ENCODE measurements at places on chromosomes 11 and 22.

DNA sequence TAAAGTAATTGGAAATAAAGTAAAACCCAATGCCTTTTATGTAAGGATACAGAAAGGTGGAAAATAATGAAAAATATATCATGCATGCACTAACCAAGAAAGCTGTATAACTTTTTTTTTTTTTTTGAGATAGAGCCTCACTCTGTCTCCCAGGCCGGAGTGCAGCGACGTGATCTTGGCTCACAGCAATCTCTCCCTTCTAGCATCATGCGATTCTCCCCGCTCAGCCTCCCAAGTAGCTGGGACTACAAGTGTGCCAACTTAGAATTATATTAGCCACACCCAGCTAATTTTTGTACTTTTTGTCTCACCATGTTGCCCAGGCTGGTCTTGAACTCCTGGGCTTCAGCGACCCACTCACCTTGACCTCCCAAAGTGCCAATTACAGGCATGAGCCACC, 4.5 kb downstream of the GGT5 start:
- DNase-seq = no peak

GRCh38 chr11:13008061-13008435, 1.1 kb upstream of the RASSF10 start:
- no peak for DNase-seq

DNA sequence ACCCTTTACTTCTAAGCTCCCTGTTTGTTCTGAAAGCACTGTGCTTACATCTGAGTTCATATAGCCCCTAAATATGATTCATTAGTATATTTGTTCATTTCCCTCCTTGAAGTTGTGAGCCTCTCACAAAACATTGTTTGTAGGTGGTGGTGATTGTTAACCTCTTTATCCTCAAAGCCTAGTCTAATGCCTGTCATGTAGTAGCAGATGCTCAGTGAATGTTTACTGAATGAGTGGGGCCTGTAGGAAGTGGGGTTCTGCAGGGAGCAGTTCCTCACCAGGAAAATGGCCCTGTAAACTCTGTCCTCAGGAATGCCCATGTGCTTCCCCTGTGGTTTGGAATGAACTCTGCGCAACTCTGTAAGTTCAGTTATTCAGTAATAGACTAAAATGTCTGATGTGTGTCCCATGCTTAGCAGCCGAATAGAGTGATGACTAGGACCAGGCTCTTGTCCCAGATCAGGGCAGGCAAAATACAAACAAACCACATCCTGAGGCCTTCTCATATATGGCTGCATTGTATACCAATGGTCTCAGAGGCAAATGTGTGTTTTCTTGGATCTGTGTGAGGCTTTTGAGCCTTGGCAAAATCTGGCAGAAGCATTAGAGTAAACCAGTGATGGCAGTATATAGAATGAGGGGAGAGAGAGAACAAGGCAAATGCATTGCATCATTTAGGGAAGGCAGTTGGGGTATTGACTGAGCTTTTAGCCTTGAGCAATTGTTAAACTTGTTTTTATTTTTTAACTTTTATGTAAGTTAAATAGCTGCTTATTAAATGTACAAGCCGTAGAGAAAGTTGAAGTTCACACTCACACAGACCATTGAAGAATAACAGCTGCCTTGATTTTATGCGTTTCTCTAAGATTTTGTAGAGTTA, 91.4 kb upstream of the BIRC3 start:
- no peak for DNase-seq

DNA sequence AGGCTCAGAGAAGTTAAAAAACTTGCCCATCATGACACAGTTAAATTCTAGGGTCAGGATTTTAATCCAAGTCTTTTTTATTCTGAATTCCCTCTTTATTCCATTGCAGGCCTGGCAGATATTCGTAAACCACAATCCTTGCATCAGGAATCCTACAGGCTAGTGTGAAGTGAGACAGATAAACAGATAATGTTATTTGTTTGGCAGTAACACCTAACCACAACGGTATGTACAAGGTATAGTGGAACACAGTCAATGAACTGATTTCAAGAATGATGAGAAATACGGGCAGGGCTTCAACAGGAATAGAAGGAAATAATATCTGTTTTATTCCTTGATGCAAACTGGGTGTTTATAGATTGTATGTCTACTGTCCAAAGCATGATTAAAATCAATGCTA, 32.0 kb upstream of the NARS2 start:
- DNase-seq = no peak

GRCh38 chr11:22581354-22582150, 44.1 kb downstream of the FANCF start:
- no peak for DNase-seq

DNA sequence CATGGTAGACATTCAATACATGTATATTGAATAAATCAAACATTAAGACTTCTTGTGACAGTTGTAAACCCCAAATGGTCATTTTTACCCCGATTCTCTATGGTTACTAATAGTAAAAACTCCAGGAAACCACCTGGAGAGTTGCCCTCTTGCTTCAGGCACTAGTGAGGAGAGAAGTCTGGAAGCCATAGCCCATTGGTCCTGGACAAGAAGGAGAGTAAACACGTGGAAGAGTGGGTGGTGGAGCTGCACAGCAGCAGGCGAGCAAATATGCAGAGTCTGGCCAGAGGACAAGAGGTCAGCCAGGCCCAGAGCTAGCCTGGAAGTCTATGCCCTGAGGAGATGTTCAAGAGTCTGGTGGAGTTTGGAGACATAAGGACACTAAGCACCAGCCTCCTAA, 17.7 kb downstream of the DCHS1 start:
- DNase-seq = no peak

Data from stimulated activated naive CD4-positive, alpha-beta T cell (primary cell).